ENCODE measurements at places on chromosomes 7 and 10.

- DNase-seq = no peak
Observed at GRCh38 chr10:24299578-24300260, 90.8 kb downstream of the KIAA1217 start.

DNA sequence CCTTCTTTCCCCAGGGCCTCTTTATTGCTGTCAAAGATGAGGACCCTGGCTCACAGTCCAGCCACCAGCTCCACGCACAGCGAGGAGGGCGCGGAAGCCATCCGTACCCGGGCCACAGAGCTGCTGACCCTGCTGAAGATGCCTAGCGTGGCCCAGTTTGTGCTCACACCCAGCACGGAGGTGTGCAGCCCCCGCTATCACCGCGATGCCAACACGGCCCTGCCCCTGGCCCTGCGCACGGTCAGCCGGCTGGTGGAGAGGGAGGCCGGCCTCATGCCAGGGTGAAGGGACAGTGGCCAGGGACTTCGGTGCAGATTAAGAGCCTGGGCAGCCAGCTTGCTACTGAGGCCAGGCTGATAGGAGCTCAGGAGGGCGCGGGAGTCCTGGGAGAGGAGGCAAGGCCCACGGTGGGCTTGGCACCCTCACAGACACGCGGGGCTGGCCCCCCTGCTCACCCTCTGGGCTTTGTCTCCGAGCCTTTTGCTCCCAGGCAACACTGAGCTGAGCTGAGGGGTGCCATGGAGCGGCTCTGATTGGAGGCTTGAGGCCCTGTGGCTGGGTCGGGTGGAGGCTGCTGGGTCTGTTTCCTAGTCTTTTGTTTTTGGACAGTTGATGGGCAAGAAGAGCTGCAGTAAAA is 15.8 kb downstream of the AP5Z1 start:
- DNase-seq = no peak

GRCh38 chr7:106583100-106583499 is 77.9 kb downstream of the CCDC71L start:
- no peak for DNase-seq

DNA sequence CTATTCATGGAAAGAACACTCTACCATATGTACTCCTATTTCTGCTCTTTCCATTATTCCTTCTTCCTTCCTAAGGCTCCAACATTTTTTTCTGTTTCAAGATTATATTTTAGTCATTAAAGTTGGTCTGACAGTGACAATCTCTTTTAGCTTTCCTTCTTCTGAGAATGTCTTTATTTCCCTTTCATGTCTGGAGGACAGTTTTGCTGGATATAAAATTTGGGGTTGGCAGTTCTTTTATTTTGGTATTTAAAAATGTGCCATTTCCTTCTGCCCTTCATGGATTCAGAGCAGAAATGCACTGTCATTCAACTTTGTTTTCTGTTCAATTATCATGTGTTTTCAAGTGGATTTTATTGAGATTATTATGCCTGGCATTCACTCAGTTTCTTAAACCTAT is 53.1 kb downstream of the VSTM4 start:
- no peak for DNase-seq

DNA sequence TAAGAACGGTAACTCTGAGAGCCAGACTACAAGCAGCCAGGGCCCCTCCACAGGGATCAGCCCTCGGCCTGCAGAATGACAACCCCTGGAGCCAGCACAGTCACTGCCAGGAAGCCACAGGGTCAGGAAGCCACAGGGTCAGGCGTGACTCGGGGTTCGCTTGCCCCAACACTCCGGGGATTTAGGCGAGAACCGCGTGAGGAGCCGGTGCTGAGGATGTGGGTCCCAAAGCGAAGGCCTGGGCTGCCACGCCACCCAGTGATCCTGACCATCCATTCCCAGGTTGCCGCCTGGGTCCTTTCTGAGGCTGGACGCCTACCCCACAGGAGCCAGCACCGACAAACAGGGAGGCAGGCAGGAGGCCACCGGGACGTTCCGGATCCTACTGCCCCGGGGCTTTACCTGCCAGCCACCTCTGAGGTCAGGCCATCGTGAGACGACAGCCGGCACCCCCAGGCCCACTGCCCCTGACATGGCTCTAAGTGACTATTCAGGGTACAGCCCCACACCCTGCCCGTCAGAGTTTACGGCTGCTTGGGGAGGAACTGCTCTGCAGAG is 228.6 kb downstream of the ELFN1 start:
- DNase-seq = no peak

DNA sequence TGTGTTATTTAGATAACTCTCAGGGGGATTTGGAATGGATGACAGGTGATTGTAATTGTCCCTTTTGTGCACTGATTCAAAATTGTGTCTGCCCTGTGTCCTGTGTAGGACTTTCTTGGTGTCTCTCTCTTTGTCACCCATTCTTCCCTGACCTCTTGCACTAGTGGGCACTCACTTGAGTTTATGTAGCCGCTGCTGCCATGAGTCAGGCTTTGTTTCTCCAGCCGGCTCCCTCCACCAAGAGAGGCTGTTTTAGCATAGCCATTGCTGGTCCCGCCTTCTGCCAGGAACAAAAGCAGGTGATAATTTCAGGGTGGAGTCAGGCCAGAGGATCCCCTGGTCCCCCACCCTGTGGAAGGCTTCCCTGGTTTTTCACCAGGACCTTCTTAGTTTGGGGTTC is 8.4 kb downstream of the COL17A1 start:
- no peak for DNase-seq

- DNase-seq = no peak
Observed at GRCh38 chr7:50940621-50941020, 157.9 kb upstream of the GRB10 start.

DNA sequence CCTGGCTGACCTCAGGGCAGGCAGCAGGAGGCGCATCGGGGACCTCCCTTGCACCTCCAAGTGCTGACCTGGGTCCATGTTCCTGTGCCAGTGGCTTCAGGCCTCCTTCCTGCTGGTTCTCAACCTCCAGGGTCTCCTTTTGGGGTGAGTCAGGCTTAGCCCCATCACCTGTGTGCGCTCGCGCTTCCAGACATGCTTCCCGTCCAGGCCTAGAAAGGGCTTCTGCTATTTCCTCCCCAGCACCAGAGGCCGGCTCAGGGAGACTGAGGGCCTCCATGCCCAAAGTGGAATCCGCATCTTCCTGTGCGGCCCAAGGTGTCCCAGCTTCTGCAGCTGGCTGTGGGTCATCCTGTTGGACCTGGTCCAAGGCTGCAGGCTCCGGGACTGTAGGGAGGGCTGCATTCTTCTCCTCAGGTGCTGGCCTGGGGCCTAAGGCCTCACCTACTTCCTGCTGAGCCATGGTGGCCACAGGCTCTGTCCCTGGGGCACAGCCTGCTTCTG is 5.9 kb downstream of the NACAD start:
- no peak for DNase-seq

DNA sequence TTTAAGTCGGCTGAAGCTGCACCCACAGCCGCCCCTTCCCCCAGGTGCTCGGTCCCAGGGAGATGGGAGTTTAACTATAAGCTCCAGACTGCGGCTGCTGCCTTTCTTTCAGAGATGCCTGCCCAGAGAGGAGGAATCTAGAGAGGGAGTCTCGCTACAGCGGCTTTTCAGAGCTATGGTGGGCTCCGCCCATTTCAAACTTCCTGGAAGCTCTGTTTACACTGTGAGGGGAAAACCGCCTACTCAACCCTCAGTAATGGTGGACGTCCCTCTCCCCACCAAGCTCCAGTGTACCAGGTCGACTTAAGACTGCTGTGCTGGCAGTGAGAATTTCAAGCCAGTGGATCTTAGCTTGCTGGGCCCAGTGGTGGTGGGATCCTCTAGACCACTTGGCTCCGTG is 135.4 kb downstream of the CXCL12 start:
- DNase-seq = no peak

- DNase-seq = peak; percentile 28
Observed at GRCh38 chr7:91596287-91596686, 284.2 kb downstream of the MTERF1 start.

- no peak for DNase-seq
Observed at GRCh38 chr7:35405461-35405860, 151.6 kb upstream of the TBX20 start.

GRCh38 chr10:29835055-29835454 is 200.3 kb upstream of the SVIL start:
- no peak for DNase-seq

GRCh38 chr7:129684777-129685176 is 73.3 kb downstream of the NRF1 start:
- DNase-seq = no peak

- DNase-seq = peak; percentile 7
Observed at GRCh38 chr10:72736176-72736827, 44.4 kb downstream of the MCU start.

DNA sequence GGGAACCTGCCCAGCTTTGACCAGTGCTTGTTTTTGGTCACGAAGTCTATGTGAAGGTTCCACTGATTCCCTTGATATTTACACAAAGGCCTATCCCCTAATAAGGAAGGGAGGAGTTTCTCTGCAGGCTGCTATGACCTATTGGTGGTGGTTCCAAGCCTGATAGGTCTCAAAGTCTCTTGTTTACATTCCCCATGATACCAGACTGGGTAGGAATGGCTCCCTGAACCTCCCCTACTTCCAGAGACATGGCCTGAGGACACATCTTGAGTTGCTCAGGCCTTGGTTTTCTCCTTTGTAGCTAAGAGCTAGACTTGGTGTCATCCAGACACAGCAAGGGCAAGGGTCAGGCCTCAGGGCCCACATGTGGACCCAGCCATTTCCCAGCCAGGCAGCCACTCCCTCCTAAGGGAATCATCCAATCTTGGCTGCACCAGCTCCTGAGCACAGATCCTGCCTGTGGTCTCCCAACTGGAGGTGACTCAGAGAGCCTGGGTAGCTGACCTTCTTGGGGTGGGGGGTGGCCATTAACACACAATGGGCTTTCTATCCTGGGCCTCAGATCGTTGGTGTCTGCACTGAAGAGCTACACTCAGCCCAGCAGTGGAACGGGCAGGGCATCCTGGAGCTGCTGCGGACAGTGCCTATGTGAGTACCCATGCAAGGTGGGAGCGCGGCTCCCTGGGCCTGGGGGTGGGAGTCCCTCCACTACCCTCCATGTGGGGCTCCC is 51.0 kb upstream of the TRIM8 start:
- DNase-seq = no peak

- no peak for DNase-seq
Observed at GRCh38 chr10:129101232-129101980, 365.6 kb upstream of the MGMT start.

- DNase-seq = no peak
Observed at GRCh38 chr7:30168835-30169573, 34.2 kb downstream of the MTURN start.

- no peak for DNase-seq
Observed at GRCh38 chr10:42984035-42984610, 92.7 kb upstream of the RET start.

DNA sequence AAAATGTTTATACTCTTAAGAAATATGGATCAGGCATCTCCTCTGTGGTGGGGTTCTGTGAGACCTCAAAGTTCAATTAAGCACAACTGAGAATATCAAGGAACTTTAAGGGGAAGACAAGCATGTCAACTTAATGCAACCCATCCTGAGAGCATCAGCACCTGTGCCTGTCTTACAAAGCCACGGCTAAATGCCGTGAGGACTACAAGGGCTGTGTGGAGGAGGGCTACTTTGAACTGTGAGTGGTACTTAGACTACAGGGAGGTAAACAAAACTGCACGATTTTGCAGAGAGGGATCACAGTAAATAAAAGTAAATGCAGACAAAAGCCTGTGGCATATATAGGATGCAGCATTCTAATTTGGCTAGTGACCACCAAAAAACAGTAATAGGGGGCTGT is 139.1 kb downstream of the ATE1 start:
- DNase-seq = peak; percentile 47

GRCh38 chr10:95430231-95430951 is 130.8 kb downstream of the SORBS1 start:
- DNase-seq = peak; percentile 57

- no peak for DNase-seq
Observed at GRCh38 chr10:50373821-50374501, 122.6 kb upstream of the ASAH2 start.

GRCh38 chr10:60267802-60268201 is 121.9 kb downstream of the ANK3 start:
- DNase-seq = no peak

GRCh38 chr7:93092757-93093370 is 24.9 kb downstream of the SAMD9 start:
- DNase-seq = no peak

DNA sequence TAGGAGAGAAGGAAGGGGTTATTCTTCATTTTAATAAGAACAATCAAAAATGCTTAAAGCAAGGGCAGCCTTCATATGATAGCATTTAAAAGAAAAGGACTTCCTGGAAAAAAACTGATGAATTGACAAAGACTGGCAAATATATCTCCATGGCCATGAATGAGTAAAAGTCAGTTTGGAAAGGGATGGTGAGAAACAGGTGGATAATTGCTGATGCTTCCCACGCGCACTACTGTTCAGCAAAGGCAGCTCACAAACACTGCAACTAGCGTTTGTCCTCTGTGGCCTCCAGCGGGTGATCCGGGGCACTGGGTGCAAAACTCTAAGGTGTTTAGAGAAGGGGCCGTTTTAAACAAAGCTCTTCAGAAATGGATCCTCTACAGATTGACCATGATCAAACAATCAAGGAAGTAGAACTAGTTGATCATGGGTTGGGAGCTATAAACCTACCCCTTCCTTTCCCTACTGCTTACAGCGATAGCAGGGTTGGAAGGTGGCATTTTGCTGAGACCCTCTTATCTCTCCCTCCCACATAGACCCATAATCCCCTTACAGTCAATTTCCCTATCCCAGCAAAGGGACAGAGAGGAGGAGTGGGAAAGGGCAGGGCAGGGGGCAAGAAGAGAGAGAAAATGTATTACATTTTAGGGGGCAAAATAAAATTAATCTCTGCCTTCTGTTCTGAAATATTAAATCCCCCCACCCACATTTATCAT is 53.8 kb downstream of the SMURF1 start:
- no peak for DNase-seq

- no peak for DNase-seq
Observed at GRCh38 chr10:21614000-21614399, 80.0 kb downstream of the MLLT10 start.

DNA sequence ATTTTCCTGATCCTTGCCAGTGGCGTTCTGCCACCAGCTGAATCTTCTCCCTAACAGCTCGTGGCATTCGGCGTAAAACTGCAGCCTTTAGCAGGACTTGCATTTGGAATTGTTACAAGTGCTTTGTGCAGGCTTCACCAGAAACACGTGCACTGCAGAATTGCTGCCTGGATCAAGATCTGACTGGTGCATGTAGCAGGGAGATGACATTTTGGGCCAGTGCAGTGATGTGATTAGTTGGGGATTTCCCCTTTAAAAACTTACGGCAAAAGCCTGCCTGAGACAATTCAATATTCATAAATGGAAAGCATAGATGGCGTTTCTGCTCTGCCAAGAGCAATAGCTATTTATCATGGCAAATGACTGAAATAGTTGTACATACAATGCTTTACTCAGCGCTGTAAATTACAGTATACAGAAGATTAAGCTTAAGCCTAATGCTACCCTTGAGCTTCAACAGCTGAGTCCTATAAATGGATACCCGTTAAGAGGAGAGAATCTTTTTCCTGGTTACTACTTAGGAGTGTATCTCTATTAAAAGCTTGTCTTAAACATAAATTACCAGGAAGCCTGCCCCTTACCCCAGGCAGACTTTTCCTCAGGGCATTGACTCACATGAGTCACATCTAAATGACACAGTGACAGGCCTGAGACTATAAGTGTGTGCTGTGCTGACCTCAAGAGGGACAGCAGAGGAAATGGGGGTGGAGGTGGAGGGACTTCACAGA is 106.3 kb downstream of the ATXN7L1 start:
- no peak for DNase-seq
